ENCODE measurements at places on chromosomes 7 and 10. TPM values are rescaled to one million over a fixed set of nuclear protein-coding genes. Genes with fewer than 3 reads are reported as not detected.

HMX2 gene
- not detected for total RNA-seq

IGFBP1 gene
- total RNA-seq, result 0.47 TPM

PRSS37 gene
- total RNA-seq, result not detected

CTAGE15 gene
- total RNA-seq, result 0.38 TPM

LRIT1 gene
- not detected for total RNA-seq

CYP51A1 gene
- 66.0 TPM for total RNA-seq

CASP7 gene
- 54.1 TPM for total RNA-seq

NKX1-2 gene
- not detected for total RNA-seq

GPRIN2 gene
- total RNA-seq, result not detected

C7orf33 gene
- total RNA-seq, result not detected

CCL24 gene
- total RNA-seq, result 0.28 TPM

THSD7A gene
- 47.2 TPM for total RNA-seq

DPP6 gene
- not detected for total RNA-seq

Measured in endothelial cell of coronary artery (primary cell).